GM20000 (cell line): ENCODE measurements at places on chromosomes 7 and 10.

- DNase-seq, result peak; percentile 77
Observed at GRCh38 chr10:104308439-104308903, 29.8 kb downstream of the ITPRIP start.

DNA sequence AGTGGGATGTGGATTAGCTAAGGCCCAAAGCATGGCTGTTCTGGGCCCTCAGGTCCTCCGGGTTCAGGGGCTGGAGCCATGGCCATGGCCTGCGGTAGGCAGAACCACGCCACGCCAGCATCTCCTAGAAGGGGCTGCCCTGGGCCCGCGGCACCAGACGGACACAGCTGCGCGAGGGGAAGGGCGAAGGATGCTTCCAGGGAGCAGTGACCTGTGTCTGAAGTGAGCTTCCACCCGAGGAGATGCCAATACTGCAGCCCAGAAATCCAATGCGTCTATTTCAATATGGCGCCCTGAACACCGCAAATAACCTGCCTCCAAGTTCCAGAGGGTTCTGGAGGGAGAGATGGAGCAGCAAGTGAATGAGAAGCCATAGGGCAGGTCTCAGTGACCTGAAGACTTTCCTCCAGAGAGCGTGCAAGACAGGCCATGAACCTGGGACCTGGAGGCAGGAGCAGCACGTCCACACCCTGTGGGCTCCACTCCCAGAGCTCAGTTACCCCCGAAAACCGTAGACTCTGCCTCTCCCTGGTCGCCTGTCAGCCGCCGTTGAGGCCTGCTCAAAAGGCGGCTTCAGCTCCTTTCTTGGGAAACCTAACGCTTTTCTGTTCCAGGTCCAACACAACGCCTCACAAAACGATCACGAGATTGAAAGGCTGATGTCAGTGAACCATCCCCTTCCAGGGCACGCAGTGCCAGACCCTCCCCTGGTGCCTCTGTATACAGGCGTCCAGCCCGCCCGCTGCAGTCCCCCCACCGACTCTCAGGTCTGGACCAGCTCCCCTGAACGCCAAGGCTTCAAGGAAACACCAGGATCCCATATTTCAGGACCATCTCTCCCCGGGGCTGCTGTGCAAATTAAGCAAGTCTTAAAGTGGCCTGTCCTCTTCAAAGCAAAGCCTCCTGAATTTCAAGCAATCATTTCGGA lies 37.4 kb downstream of the AMZ1 start:
- no peak for DNase-seq

DNA sequence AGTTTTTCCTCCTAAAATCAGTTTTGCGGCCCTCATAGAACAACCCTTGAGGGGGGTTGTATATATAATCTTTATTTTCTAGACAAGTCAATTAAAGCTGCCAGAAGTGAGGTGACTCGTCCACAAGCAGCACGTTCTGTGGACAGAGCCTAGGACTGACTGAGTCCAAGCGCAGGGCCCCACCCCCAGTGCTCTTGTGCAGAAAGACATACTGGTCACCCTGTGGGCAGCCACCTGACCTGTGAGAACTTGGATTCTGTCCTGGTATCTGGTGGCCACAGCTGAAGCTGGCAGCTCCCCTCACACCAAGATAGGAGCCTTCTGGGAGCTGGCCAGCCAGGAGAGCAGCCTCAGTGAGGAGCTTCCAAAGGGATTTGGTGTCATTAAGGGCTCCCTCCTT lies 89.3 kb downstream of the GRK5 start:
- DNase-seq, result no peak

DNA sequence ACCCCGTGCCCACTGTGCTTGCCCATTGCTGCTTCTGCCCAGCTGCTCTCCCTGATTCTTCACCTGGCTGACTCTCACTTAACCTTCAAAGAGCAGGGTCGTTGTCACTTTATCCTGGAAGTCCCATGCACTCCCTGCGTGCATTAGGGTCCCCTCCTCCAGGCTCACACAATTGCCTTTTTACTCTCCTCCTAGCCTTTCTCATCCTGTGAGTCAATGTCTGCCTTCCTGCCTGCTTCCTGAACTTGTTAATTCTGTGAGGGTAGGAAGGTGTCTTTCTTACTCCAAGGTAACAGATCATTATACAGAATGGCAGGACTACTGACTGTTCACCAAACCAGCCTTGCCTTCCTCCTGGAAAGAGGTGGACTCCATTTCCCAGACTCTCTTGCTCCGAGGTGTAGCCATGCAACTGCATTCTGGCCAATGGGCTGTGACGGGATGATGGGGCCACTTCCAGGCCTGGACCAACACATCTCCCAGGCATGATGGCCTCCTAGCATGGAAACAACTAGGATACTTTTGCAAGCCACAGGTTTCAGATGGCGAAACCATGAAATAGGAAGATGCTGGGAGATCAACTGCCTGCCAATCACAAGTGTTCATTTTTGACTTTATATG lies 54.7 kb downstream of the ARHGAP22 start:
- DNase-seq, result no peak

DNA sequence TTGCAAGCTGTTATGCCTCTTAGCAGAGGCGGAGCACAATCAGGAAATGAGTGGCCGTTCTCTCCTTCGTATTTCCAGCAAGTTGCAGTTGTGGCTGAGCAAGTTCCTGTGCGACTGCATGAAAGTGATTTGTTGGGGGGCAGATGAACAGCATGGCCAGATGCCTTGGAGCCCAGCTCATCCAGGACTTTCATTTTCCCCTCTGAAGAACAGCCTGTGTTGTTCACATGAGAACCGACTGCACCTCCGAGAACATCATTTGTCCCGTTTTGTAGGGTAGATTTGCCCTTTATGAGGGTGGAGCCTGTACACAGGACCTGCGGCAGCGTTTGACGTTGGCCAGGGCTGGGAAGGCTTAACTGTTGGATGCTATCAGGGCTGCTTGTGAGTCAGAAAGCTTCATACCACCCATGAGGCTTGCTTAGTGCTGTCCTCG lies 4.4 kb downstream of the BAG3 start:
- no peak for DNase-seq

DNA sequence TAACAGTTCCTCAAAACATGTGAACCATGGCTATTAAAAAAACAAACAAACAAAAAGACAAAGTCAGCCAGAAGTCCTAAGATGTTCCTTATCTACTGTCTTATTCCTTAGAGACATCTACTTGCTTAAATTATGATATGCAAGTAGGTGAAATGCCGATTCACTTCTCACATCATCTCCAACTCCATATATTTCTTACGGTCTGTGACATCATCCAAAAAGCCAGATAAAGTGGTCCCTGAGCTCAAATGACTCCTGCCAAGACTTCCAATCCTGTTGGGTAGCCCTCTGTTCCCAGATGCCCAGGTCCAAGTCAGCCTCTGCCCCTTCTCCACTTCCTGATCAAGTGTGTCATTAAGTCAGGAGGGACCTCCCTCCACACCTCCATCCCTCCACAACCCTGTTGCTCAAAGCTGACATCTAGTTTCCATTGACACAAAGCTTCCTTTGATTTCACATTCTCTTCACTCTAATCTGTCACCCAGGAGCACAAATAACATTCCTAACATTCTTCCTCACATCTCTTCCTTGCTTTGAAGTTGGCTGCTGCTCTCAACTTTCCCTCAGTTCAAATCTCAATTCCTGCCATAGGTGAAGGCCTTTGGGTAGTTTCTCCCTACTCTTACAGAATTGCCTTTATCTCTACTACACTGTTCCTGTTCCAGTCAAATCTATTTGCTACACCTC lies 56.1 kb upstream of the PDLIM1 start:
- no peak for DNase-seq
